ENCODE measurements at places on chromosomes 16 and 17. TPM values are rescaled to one million over a fixed set of nuclear protein-coding genes. Genes with fewer than 3 reads are reported as not detected.

GRCh38 chr17:10195090-10195805, 3.2 kb downstream of the GAS7 start:
- no peak for DNase-seq

- DNase-seq: no peak
Measured at GRCh38 chr17:3835410-3836229, 10.4 kb downstream of the NCBP3 start.

DNA sequence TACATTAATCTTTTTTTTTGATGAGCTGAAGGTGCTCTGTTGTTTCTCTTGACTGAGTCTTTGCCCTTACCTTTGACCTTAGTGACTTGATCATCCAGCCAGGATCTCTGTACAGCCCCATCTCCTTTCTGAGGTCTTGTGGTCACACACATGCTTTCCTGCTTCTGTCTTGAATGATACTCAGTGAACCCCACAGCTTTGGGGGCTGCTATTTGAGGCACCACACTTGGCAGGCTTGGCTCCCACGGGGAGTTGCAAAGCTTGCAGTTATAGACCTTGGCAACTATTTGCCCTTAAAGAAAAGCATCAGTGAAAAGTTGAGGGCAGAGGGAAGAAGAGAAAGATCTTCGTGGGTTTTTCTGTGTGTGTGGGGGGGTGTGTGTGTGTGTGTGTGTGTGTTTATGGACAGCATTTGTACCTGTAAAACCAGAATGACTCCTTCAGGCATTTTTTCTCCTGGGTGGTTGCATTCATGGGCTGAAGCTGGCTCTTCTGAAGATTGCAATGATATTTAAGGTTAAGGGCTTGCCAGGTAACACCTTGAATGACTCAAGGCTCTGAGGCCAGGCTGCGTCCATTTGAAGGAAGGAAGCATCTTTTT, 101.6 kb downstream of the MSI2 start:
- DNase-seq: no peak

DNA sequence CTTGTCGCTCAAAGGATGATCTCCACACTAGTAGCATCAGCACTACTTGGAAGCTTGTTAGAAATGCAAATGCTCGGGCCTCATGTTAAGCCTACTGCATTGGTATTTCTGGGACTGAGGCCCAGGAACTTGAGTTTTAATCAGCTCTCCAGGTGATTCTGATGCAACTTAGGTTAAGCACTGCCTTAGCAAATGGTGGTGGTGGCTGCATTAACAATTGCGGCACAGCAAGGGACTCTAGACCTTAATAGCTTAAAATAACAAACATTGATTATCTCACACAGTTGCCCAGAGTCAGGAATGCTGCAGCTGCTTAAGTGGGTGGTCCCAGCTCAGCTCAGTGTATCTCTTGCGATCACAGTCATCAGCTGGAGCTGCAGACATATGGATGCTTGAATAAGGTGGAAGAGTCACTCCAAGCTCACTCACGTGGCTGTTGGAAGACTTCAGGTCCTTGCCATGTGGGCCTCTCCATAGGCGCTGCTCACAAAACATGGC, 25.8 kb downstream of the HS3ST3A1 start:
- DNase-seq: no peak

The SPNS2 gene
- polyA plus RNA-seq: 0.46 TPM

The NPIPB8 gene
- polyA plus RNA-seq: 0.74 TPM

The GAA gene
- polyA plus RNA-seq: 47.4 TPM

DNA sequence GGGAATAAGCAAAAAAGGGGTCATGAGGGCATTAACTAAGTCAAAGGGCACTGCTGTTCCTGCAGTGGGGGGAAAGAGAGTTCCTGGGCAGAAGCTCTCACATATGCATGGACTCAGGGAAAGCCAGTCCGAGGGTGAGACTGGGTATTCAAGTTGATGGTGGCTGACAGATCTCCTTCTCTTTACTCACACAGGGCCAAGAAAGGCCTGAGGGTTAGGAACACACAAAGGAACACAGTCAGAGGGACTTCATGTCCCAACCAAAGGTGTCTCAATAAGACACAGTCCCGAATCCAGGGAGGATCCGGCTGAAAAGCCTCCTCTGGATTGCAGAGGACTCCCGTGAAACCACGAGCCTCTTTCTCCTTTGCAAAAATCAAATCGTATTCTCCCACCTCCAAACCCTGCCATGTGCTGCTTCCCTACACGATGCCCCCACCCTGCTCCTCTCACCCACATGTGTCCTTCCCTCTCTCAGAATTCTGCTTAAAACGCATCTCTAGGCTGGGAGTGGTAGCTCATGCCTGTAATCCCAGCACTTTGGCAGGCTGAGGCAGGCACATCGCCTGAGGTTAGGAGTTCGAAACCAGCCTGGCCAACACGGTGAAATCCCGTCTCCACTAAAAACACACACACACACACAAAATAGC, 23.6 kb downstream of the CUEDC1 start:
- no peak for DNase-seq

The CTF1 gene
- polyA plus RNA-seq: 0.16 TPM

The RHBDF2 gene
- polyA plus RNA-seq: 42.9 TPM

The ABCC12 gene
- polyA plus RNA-seq: not detected

The MT1F gene
- 10.8 TPM for polyA plus RNA-seq
